Brain (organoid and tissue), 16 donors: ENCODE measurements at places on chromosomes 5 and 9. TPM values are rescaled to one million over a fixed set of nuclear protein-coding genes. Genes with fewer than 3 reads are reported as not detected.

Gene STXBP1
- 298 TPM for polyA plus RNA-seq

Gene TPPP
- 110 TPM for polyA plus RNA-seq

Gene CARTPT
- 7.9 TPM for polyA plus RNA-seq

Gene DPM2
- 144 TPM for polyA plus RNA-seq

Gene WNT8A
- not detected for polyA plus RNA-seq

Gene ST8SIA4
- polyA plus RNA-seq, result 3.1 TPM

Gene GCNT4
- polyA plus RNA-seq, result 0.17 TPM

Gene PCDHGA7
- polyA plus RNA-seq, result 0.93 TPM

Gene SPRY4
- polyA plus RNA-seq, result 5.3 TPM

Gene LHX6
- 2.6 TPM for polyA plus RNA-seq

Gene SLIT3
- 2.6 TPM for polyA plus RNA-seq

Gene ELOVL7
- polyA plus RNA-seq, result 6.5 TPM

Gene FOXD4L6
- polyA plus RNA-seq, result 0.51 TPM

Gene SLC6A3
- polyA plus RNA-seq, result 3.6 TPM

DNA sequence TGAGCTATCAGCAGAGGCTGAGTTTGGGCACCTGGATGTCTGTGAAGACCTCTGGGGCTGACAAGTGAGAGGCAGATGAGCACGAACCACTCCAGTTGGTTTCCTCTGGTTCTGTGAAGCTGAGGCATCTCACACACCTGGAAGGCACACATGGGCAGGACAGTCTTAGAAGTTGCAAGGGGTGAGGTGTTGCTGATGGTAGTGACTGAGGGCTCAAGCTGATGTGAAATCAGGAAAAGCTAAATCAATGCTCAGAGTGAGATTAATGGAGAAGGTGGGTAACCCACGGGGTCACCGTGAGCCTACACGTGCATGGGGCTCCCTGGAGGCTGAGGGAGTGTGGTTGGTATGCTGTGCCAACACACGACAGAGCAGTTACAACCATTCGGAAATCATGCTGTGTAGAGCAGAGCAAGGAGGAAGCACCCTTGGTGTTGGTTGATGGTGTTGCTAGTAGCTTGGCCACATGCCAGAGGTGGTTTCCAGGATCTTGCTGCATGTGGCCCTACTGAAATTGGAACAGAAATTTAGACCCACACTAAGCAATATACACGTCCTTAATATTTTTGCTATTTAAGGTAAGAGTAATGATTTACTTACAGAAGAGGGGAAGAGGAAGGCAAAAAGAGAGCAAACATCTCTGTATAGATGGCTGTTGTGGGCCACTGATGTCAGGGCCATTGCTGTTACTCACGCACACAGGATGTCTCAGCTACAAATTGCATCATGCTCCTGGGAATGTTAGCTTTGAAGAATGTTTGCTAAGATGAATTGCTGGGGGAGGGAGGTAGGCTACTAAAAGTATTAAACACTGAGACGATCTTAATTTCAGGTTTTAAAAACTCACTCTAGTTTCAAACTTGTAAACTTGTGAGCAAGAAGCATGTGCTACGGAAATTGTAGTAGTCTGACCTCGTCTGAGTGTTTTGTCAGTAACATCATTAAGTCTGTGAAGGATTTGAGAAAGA, 170.5 kb downstream of the ARHGEF28 start:
- no peak for DNase-seq

- peak; percentile 31 for DNase-seq
Observed at GRCh38 chr5:95620030-95620869, at the start of gene GPR150. Gene GPR150 (plus strand): TSS chr5:95620087. CDS start chr5:95620276, 189 bp downstream.

DNA sequence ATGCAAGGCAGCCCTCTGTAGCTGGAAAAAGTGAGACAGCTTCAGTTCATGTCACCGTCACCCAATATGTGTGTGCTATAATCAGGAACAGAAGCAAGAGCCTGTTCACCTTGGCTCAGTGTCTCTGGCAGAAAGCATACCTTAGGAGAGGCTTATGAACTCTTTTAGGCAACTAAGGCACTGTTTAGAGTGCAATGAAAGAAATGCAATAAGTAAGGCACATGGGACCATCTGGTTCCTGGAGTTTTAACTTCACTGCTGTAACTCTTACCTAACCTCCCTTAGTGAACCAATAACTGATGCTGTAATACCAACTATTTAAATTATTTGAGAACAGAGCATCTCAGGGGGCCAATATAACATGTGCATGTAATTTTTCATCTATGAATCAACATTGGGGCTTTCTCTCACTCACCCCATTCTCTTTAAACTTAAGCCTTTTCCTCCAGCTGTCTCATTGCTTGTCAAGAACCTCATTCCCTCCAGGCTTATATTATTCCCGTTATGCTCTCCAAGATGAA, 32.4 kb downstream of the C9 start:
- no peak for DNase-seq

GRCh38 chr5:67941614-67942401, 273.7 kb upstream of the PIK3R1 start:
- no peak for DNase-seq

- no peak for DNase-seq
Observed at GRCh38 chr5:21594566-21594965, 1258.6 kb downstream of the CDH12 start.

- no peak for DNase-seq
Observed at GRCh38 chr9:126721564-126721981, 83.3 kb upstream of the ZBTB43 start.

- DNase-seq, result no peak
Observed at GRCh38 chr5:29017501-29017900, 1979.1 kb upstream of the CDH9 start.

GRCh38 chr9:109585796-109586195, 87.7 kb upstream of the PTPN3 start:
- DNase-seq, result no peak

GRCh38 chr9:68955330-68955729, 58.6 kb downstream of the PRKACG start:
- no peak for DNase-seq

GRCh38 chr5:180816608-180817534, 14.3 kb upstream of the MGAT1 start:
- DNase-seq, result no peak

DNA sequence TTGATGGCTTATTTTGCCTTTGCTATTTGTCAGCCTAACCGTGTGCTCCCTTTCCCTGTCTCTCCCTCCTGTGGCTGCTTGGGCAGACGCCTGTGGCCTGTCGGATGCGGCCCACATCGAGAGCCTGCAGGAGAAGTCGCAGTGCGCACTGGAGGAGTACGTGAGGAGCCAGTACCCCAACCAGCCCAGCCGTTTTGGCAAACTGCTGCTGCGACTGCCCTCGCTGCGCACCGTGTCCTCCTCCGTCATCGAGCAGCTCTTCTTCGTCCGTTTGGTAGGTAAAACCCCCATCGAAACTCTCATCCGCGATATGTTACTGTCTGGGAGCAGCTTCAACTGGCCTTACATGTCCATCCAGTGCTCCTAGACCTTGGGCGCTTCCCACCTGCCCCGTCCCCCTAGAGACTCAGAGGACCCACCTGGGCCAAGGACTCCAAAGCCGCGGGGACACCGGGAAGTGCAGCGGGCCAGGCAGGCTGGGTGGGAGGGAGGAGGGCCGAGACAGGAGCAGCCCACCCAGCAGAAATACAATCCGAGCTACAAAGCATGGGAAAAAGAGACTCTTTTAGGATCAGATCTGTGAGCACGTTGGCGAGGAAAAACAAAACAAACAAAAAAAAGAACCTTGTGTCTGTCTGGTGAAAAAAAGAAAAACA, 10.6 kb downstream of the NR2F1 start:
- DNase-seq, result peak; percentile 62

DNA sequence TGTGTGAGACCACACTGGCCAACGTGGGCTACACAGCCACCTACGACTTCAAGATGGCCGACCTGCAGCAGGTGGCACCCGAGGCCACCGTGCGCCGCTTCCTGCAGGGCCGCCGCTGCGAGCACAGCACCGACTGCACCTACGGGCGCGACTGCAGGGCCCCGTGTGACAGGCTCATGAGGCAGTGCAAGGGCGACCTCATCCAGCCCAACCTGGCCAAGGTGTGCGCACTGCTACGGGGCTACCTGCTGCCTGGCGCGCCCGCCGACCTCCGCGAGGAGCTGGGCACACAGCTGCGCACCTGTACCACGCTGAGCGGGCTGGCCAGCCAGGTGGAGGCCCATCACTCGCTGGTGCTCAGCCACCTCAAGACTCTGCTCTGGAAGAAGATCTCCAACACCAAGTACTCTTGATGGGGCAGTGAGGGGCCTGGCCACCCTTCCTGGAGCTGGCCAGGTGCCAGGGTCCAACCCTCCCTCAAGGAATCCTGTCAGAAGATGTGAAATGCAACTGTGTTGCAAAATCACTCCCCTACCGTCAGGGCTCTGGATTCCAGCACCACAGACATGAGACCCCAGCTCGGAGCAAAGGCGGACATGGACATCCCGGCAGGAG, 11.1 kb downstream of the DIPK1B start:
- no peak for DNase-seq

GRCh38 chr9:137107312-137107921, 7.1 kb downstream of the DPP7 start:
- no peak for DNase-seq

GRCh38 chr9:118364266-118365106, 660.3 kb downstream of the TLR4 start:
- no peak for DNase-seq

GRCh38 chr5:74243634-74244033, 396.9 kb downstream of the ENC1 start:
- DNase-seq, result no peak

- DNase-seq, result peak; percentile 35
Observed at GRCh38 chr5:34053133-34053532, 10.1 kb upstream of the C1QTNF3 start.

- peak; percentile 27 for DNase-seq
Observed at GRCh38 chr9:38024036-38024681, 44.9 kb downstream of the SHB start.

DNA sequence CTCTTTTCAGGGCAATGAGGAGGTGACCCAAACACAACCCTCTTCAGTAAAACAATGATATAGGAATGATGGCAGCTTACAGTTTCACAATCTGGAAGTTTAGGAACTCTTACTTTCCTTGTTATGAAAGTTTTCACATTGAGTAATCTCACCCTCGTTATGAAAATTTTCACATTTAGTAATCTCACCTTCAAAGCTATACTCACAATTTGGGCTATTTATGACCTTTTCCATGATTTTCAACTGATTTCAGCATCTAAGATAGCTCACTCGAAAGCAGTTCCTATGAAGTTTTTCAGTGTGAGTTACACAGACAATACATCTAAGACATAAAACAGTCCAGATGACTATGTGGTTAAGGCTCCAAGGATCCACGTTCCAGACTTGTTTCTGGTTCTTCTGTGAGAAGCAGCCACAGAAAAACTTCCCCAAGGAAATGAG, 57.1 kb downstream of the FOXD1 start:
- no peak for DNase-seq

- DNase-seq, result peak; percentile 17
Observed at GRCh38 chr5:133205204-133205603, 153.4 kb downstream of the HSPA4 start.

DNA sequence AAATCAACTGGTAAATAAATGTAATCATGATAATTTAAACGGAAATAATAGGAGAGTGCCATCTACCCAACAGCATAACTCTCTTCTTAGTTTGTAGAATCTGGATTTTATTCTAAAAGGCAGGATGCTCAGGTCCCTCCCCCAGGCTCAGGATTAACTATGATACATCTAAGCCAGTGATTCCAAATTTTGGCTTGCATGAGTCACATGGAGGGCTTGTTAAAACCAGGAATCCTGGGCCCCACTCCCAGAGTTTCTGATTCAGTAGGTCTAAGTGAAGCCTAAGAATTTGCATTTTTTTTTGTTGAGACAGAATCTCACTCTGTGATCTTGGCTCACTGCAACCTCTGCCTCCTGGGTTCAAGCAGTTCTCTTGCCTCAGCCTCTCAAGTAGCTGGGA, 62.3 kb upstream of the ZFR start:
- DNase-seq, result peak; percentile 66

DNA sequence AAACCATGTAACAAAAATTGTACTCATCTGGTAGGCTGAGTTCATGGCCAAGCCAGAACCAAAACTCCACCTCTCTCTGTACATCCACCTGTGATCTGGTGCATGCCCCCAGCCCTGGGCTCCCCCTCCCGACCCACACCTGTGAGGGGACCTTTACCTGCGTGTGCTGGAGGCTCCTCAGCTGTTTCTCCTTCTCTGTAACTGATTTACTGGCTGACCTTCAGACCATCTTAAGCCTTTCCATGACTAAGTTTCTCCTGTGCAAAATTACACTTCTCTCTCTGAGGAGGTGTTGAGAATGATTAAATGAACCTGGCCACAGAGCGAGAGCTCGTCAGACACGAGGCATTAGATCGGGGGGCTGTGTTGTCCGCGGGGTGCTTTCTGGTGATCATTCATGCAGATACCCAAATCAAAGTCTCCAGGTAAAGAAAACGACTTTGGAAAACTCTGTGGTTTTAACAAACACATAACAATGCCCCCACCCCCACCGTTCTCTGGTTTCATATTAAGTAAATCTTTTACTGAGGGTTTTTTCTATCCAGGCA, 136.4 kb downstream of the SEMA5A start:
- no peak for DNase-seq
